Right ventricle myocardium superior (tissue), 1 donor: ENCODE measurements at places on chromosomes 6 and 20. TPM values are rescaled to one million over a fixed set of nuclear protein-coding genes. Genes with fewer than 3 reads are reported as not detected.

GRCh38 chr20:37407019-37407566 is 61.2 kb downstream of the SRC start:
- DNase-seq = no peak

GRCh38 chr20:5369629-5370028 is 52.9 kb upstream of the PROKR2 start:
- no peak for DNase-seq

DNA sequence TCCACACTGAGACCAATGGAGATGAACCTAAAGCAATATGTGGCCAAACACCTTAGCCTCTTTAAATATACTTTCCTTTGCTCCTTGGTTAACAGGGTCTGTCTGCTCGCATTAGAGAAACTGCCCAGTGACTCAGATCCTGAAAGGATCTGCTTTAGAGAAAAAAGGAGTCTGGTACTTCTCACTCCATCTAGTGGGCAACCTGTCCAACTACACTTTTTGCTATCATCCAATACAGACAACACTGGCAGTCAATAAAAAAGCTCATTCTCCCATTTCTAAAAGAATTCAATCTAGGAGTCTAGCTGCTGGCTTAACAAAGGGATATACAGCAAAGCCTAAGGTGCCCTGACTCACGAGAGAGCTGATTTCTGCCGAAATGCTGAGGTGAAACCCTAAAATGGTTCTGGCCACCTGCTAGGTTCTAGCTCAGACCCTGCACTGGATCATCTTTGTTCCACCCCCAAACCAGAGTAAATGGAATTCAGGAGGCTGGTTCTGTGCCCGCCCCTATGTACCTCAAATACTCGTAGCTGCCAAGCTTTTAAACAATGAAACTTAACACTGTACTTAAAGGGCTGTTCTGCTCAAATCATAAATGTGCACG is 11.5 kb downstream of the GNL1 start:
- no peak for DNase-seq

DNA sequence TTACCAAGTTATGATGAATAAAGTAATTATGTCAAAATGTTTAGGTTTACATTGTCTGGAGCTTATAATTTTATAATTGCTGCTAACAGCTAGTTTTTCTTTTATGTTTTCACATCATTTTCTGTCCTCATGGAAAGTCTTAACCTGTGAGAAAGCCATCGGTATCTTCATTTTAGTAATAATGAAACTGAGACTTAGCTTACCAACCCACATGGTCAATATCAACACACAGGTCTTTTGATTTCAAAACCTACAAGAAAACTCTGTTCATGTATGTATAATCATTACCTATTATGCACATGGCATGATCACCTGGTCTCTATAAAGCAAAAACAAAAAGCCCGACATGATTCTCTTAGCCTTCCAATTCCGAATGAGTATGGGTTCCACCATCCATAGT is 61.9 kb downstream of the KCNQ5 start:
- DNase-seq = no peak

GRCh38 chr6:20906945-20907344 is 372.7 kb downstream of the CDKAL1 start:
- DNase-seq = no peak

The RIMS4 gene
- total RNA-seq = 0.13 TPM

The C4A gene
- 61.5 TPM for total RNA-seq

The LCA5 gene
- total RNA-seq = 1.9 TPM
